Fibroblast of lung (primary cell): ENCODE measurements at places on chromosomes 1 and 21.
A peak's percentile ranks its signal among the peaks of the same experiment; 100 is the strongest.

GRCh38 chr1:53945183-53945432 is 391 bp downstream of the IFT25 start:
- no peaks in the 10 kb centered on the region for H3K36me3 ChIP-seq
- no peak for DNase-seq
- no peaks in the 10 kb centered on the region for H3K27me3 ChIP-seq
- H3K4me1 ChIP-seq: peaks cover 2% of the 10 kb centered on the region
- peak overlapping the region; percentile 89 for H3K27ac ChIP-seq

- H3K27me3 ChIP-seq: no peaks in the 10 kb centered on the region
- no peaks in the 10 kb centered on the region for H3K4me1 ChIP-seq
- H3K36me3 ChIP-seq: no peaks in the 10 kb centered on the region
- no peak overlapping the region for H3K27ac ChIP-seq
These were observed 214.5 kb downstream of the TBX15 start for GRCh38 chr1:118773656-118774055.

- H3K4me1 ChIP-seq: peaks cover 2% of the 10 kb centered on the region
- H3K36me3 ChIP-seq: peaks cover 1% of the 10 kb centered on the region
- H3K27me3 ChIP-seq: no peaks in the 10 kb centered on the region
These were observed 513 bp downstream of the MGST3 start for GRCh38 chr1:165631342-165632151.

DNA sequence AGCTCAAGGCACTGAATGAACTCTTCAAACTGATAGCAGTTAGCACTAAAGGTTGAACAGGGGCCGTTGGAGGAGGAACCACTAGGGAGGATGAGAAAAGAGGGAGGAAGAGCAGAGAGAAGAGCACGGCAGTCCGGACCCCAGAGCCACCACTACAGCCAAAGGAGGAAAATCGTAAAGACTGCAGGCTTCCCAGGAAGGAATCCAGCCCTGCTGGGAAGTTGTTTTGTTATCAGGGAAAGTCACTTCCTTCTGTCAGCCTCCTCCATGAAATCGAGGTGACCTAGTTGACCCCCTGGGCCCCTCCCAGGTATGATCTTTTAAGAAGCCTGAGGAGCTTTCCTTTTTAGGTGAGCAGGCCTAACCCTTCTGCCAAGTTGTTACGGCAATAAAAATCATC is 88.2 kb downstream of the PBX1 start:
- H3K36me3 ChIP-seq: no peaks in the 10 kb centered on the region
- no peak overlapping the region for H3K27ac ChIP-seq
- no peaks in the 10 kb centered on the region for H3K27me3 ChIP-seq
- no peak overlapping the region for H3K4me3 ChIP-seq

- H3K4me1 ChIP-seq: no peaks in the 10 kb centered on the region
- no peaks in the 10 kb centered on the region for H3K36me3 ChIP-seq
- H3K27ac ChIP-seq: no peak overlapping the region
- no peak overlapping the region for H3K4me3 ChIP-seq
- peak; percentile 39 for DNase-seq
These were observed 535.4 kb downstream of the KIF26B start for GRCh38 chr1:245690156-245690690.

DNA sequence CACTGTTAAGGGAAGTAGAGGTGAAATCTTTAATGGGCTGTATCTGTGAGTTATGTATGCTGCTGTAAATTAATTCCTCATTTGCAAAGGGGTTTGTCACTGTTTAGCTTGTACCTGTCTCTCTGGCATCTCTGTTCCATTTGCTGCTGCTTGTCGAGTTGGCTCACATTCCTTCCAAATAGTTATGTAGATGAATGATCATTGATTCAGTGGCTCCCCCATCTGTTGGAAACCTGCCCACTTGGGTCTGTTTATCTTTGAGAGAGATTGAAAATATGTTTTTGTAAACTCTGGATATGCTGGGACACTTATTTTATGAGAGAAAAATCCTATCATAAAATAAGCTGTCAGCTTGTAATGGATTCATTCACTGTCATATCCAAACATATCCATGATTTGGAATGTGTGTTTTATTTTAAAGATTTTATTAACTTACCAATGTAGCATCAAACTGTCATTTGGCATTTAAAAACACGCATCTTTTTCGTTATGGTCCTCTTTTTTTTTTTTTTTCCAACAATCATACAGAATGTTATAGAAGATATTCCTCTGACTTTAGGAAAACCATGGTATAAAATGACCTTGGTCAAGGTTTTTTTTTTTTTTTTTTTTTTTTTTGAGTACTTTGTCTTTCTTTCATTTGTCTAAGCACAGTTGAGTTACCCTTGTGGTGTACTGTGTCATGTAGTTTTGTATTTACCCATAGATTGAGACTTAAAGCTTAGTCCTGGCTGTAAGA is 3.5 kb downstream of the RYR2 start:
- no peak overlapping the region for H3K27ac ChIP-seq
- H3K4me1 ChIP-seq: peaks cover 2% of the 10 kb centered on the region
- DNase-seq: no peak
- no peaks in the 10 kb centered on the region for H3K36me3 ChIP-seq
- H3K27me3 ChIP-seq: peaks cover 17% of the 10 kb centered on the region
- no peak overlapping the region for H3K4me3 ChIP-seq

- H3K27ac ChIP-seq: no peak overlapping the region
- H3K4me1 ChIP-seq: peaks cover 18% of the 10 kb centered on the region
- DNase-seq: no peak
- no peaks in the 10 kb centered on the region for H3K36me3 ChIP-seq
- no peaks in the 10 kb centered on the region for H3K27me3 ChIP-seq
These were observed 29.1 kb upstream of the JUN start for GRCh38 chr1:58812926-58813325.

DNA sequence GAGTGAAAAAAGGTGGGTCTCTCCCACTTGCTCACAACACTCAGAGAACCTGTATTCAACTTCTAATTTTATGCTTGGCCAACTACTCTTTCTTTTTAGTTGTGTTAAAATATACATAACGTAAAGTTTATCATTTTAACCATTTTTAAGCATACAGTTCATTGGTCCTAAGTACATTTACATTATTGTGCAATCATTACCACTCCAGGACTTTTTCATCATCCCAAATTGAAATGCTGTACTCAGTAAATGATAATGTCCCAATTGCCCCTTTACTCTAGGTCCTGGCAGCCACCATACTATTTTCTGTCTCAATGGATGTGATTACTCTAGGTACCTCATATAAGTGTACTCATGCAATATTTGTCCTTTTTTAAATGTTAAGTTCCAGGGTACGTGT is 212.3 kb upstream of the PLXNA2 start:
- H3K4me3 ChIP-seq: no peak overlapping the region
- no peaks in the 10 kb centered on the region for H3K4me1 ChIP-seq
- DNase-seq: no peak
- no peaks in the 10 kb centered on the region for H3K36me3 ChIP-seq
